Fibroblast of skin of scalp (primary cell): ENCODE measurements at places on chromosomes 13 and 19.
A peak's percentile ranks its signal among the peaks of the same experiment; 100 is the strongest.

- DNase-seq: no peak
Measured at GRCh38 chr19:55578761-55579747, 1.6 kb downstream of the ZNF579 start.

DNA sequence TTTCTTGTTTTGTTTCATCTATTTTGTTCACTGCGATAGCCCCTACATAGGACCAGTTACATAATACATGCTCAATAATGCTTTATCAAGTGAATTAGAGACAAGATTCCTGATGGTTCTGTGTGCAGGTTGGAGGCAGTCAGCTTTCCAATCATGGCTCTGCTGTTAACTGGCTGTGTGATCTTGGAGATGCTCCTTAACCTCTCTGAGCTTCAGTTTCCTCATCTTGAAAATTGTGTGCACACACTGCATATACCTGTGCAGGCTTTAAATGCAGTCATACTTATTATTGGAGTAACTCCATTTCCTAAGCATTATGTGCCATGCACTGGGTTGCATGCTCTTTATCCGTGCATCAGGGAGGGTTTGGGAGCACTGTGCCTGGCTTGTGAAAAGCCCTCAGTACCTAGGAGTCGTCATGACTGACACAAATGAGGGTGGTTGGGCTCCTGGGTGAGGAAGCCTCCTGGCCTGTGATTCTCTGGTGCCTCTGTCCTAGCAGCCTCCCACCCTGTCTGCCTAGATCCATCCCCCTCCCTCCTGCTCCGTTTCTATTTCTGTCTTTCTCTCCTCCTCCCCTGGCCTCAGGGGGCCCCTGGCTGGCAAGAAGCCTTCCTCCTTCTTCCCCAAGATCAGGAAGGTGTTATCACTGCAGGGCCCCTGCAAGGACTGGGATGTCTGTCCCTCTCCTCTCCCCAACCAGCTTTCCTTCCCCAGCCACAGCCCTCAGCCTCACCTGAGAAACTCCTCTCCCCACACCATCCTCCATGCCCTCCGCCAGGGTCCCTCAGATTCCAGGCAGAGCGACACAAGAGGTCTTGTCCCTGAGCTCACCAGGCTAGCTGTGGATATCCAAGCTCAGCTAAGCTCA is 8.7 kb downstream of the IFNL1 start:
- DNase-seq: no peak

DNA sequence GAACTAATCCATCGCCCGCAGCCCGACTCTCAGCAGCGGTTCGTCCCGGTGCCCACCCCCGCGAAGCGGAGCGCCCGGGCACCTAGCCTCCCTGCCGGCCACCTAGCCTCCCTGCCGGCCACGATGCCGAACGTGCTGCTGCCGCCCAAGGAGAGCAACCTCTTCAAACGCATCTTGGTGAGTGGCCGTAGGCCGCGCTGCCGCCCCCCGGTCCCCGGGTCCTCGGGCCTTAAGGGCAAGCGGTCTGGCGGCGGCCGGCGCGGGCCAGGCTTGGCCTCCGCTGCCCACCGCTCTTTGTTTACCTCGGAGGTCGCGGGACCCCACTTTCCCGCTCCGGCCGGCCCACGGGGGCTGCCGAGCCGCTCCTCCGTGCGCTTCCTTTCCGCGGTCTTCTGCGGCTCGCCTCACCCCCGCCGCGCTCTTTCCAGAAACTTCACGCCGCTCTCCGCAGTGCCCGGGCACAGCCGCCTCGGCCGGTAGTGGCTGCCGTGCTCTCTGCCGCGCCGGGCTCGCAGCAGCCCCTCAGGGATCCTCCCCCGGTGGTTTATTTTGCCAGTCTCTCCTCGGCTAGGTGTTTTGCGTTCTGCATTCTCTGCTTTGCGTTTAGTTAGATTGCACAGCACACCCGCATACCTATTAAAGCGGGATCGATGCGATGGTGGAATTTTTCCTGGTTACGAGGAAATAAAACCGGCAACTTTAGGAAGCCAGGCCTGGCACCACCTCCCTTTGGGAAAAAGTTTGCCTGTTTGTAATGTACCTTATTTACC is 524 bp downstream of the NAA16 start:
- DNase-seq: peak; percentile 28

DNA sequence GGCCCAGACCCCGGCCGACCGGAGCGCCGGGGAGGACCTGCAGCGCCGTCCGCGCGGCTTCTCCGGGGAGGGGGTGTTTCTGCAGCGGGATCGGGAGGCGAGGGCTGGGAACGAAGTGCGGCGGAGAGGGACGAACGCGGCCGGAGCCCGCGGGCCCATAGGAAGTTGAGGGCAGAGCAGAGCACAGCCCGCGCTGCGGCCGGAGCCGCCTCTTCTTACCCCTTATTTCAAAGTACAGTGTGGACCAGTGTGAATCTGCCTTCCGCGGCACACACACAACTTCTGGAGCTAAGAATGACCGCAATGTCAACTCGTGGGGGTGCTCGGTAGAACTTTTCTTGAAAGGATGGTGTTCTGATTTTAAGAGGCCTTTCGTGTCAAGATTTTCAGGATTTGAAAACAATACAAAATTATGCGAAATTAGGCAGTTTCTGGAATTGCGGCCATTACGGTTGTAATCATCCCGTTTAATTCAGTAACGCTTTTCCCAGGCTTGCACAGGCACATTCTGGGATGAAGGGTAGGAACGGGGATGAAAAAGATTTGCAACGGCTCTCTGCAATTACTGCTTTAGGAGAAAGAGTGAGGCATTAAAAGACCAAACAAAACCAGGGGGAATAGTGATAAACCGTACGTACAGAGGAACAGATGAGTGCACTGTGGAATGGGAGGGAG is 821 bp downstream of the TDRD3 start:
- peak; percentile 68 for DNase-seq

GRCh38 chr19:19650331-19650730 is 6.9 kb upstream of the GMIP start:
- no peak for DNase-seq

DNA sequence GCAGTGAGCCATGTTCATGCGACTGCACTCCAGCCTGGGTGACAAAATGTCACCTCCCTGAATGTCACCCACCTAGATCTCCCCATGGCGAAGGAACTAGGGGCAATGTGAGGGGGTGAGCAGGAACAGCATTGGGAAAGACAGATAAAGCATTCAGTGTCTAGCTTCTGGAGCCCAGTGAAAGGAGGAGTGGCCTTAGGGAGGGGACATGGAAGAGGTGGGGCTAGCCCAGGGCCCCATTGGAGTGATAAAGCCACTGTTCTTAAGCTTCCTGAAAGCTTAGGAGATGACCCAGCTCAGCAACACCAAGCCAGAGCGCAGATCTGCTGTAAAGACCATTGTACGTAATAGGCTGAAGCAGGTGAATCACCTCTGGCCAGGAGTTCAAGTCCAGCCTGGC is 13.0 kb upstream of the KCNN1 start:
- DNase-seq: no peak

DNA sequence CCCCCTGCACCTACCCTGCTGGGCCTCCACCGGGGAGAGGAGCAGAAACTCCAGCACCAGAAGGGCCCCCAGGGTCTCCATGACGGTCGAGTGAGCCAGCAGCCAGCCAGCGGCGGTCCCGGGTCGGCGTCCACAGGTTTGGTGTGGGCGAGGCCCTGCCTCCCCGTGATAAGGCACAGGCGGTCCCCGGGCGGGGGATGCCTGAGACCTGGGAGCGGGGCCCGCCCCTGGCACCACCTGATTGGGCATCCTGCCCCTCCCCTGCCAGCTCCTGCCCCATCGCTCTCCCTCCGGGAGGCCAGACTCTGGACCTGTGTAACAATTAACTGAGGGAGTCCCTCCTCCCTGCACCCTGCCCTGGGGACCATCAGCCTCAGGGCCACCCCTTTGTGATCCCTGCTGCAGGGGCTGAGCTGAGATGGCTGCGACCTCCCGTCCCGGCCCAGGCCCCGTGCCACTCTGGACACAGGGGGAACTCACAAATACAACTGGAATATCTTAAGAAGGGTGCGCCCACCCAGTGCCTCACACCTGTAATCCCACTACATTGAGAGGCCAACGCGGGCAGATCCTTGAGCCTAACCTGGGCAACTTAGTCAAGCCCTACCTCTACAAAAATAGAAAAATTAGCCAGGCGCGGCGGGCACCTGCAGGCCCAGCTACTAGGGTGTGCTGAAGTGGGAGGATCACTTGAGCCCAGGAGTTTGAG is at the start of gene SMIM24:
Gene SMIM24 (minus strand): TSS at position 143 of the 709 bp plus-strand sequence. CDS start 62 bp downstream, at position 81.
- DNase-seq: no peak

GRCh38 chr13:30181888-30182651 is 125.3 kb downstream of the KATNAL1 start:
- no peak for DNase-seq

GRCh38 chr19:15666883-15667282 is 6.0 kb upstream of the CYP4F12 start:
- DNase-seq: no peak

DNA sequence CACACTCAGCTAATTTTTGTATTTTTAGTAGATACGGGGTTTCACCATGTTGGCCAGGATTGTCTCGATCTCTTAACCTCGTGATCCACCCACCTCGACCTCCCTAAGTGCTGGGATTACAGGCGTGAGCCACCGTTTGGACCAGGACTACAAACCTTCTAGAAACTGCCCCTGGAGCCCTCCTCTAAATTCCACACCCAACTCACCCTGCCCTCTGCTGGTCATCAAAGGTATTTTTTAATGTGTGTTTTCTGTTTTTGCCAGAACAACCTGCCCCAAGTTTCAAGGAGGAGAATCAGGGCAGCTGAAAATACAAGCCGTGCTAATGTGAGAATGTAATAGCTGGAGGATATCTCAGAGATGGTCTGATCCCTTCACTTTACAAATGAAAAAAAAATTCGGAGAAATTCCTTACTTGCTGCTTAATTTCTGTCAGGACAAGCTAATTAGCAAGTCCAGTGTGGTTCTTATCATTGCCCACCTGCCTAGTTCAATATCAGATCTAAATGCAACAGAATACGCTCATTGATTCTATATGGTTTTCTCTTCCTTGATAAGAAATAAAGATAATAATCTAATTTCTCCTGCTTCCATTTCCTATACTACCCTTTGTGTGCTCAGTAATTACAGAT is 4.1 kb downstream of the ATP8A2 start:
- DNase-seq: peak; percentile 45

GRCh38 chr13:20157151-20157796 is 3.6 kb downstream of the GJA3 start:
- DNase-seq: no peak

- no peak for DNase-seq
Measured at GRCh38 chr19:39299404-39299803, 3.2 kb downstream of the IFNL1 start.

- DNase-seq: no peak
Measured at GRCh38 chr13:96797136-96797535, 197.1 kb downstream of the OXGR1 start.

- peak; percentile 33 for DNase-seq
Measured at GRCh38 chr13:63448692-63449091, 2033.0 kb upstream of the PCDH20 start.

DNA sequence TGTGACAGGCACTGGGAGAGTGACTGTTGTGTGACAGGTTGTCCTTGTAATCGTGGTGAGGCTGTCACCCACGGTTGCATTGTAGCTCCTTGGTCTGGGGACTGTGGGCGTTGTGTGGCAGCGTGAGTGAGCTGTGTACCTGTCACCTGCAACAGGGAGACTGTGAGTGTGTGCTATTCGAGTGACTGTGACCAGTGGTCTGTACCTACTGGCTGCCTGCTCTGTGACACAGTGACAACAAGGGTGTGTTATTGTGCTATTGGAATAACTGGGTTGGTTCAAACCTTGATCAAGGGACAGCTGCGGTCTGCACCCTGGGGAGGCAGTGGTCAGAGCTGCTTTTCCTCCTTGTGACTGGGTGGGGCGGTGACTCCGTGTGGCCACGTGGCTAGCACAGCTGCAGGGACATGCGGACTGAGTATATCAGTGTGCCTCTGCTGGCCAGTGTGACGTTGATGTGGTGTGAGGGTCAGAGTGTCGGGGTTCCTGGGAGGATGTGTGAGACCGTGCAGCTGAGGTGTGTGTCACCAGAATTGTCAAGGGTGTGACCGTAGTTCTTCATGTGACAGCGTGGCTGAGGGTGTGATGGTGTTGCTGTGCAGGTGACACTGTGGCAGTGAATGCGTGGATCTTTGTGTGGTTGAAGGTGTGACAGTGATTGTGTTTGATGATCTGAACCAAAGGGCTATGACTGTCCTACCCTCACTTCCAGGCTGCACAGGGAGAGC is 10.1 kb upstream of the NFIX start:
- DNase-seq: peak; percentile 53

- peak; percentile 60 for DNase-seq
Measured at GRCh38 chr13:46345866-46346265, 41.2 kb downstream of the RUBCNL start.

DNA sequence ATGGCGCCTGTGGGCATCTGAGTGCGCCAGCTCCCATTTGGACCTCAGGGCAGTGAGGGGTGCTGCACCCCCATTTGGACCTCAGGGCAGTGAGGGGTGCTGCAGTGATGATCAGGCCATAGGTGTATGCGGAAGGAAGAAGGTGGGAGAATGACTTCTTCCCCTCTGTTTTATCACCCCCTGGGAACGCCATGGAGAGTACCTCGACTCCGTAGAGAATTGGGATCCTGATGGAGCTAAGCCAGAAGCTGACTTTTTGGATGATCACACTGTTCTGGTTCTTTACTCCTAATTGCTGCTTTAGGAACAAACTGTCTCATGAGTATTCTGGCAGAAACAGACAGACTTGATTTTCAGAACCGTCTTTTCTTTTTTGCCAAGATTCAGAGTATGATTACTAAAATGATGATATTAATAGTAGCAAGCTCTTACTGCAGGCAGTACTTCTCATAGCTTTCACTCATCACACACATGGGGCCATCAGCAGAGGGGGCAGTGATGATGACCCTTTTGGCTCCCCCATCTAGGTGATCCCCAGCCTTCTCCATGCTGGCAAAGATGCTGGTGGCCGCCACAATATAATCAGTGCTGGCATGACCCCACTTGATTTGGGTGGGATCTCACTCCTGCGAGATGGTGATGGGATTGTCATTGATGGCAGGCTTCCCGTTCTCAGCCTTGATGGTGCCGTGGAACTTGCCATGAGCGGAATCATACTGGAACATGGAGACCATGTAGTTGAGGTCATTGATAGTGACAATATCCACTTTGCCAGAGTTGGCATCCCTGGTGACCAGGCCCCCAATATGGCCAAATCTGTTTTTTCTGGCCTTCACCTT is 10.3 kb upstream of the UBAC2 start:
- no peak for DNase-seq

DNA sequence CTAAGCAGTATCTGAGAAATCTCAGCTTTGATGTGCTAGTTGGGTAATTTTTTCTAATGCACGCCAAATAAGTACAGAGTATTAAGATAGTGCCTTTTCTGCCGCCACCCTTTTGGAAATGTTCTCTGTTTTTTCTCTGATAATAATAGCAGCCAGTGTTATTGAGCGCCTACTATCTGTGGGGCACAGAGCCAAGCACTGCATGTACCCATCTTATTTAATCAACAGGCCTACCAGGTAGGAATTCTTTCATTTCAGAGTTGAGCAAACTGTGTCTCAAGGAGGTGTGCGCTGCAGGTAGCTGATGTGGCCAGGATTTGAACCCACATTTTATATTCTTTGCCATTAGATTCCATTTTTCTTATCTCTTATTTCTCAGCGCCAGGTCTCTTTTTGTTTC is 1.4 kb downstream of the EPN1 start:
- no peak for DNase-seq

- no peak for DNase-seq
Measured at GRCh38 chr13:49975826-49976225, 21.0 kb upstream of the TRIM13 start.
